ENCODE measurements at places on chromosomes 2 and 18.

DNA sequence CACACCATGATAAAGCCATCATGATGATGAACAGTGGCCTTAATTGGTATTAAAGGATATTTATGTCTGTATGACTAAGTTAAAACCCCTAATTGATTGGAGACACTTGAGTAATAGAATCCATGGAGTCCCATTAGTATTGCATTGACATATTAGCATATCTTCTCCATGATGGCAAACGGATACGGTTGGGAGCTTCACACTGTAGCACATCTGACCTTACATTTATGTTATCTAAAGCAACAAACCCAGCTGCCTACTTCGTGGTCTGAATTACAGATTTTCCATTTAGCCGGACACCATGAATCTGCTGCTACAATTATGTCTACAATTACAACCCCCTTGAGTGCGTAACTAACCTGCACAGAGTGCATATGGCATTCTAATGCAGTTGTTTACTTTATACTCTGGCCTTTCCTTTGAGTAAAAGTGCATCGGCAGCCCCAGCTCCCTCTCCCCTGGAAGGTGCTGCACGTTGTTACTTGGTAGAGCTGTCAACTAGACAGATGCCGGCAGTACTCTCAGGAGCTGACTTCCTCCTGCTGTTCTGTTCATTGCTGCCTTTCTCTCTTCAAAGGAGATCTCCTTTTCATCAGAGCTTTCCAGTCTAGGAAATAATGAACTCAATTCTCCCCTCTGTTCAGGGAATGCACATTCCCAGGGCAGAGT is 92.1 kb downstream of the LRRC30 start:
- DNase-seq: no peak

- no peak for DNase-seq
Measured at GRCh38 chr2:179636100-179636980, 225.1 kb downstream of the ZNF385B start.

DNA sequence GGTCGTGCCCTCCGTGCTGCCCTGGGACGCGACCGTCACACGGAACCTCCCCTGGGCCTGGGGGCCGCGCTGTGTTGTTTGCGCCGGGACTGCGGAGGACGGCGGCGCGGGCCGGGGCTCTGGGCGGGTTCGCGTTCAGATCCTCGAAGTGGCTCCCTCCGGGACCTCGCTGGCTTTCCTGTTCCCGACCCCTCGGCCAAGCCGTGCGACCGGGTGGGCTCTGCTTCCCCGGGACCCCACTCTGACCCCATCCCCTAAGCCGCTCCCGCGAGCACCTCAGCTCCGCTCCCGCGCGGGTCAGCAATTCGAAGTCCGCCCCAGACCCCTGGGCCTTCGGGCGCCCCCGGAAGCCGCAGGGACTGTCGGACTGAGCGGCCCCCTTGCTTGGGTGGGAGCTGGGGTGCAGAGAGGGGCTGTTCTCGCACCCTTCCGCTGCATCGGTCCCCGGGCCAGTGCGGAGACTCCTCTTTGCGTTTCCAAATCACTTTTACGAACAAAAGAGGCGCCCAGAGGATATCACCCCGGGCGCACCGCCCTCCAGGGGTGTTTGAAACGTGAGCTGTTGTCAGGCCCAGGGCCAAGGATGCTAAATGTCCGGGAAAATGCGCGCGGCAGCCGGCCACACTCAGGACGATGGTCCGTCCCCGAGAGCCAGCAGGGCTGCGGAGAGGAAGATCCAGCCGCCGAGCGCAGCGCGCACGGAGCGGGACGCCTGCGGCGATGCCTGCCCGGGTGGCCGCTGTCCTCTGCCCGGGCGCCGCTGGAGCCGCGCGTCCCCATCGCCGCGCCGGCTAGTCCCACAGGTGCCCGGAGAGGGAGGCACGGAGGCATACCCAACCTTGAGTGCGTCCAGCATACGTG is 73.5 kb downstream of the ZCCHC2 start:
- no peak for DNase-seq

- no peak for DNase-seq
Measured at GRCh38 chr18:52553441-52553840, 213.4 kb downstream of the DCC start.

DNA sequence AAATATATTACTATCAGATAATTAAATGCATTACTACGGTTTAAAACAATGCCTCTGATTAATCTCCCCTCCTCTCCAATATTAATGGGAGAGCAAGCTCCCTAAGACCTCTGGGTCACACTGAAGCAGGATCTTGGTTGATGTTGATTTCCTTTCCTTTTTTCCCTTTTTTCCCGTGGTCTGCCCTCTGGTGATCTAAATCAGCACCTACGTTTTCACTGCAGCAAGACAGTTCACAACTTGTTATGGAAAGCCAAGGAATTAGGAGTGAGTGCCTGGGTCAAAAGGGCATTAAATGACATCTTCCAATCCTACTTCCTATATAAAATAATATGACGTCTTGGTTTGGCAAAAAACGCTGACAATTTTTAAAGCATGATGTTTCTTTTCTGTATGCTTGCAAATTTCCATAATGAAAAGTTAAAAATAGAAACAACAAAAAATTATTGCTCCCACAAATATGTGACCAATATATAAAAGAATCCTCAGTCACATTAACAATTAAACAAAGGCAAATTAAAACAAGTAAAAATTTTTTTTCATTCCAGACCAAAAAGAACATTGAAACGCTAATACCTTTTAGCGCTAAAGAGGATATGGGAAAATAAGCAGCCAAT is 7.9 kb upstream of the CFAP36 start:
- no peak for DNase-seq

GRCh38 chr2:105843476-105844374 is 99.0 kb downstream of the NCK2 start:
- no peak for DNase-seq

DNA sequence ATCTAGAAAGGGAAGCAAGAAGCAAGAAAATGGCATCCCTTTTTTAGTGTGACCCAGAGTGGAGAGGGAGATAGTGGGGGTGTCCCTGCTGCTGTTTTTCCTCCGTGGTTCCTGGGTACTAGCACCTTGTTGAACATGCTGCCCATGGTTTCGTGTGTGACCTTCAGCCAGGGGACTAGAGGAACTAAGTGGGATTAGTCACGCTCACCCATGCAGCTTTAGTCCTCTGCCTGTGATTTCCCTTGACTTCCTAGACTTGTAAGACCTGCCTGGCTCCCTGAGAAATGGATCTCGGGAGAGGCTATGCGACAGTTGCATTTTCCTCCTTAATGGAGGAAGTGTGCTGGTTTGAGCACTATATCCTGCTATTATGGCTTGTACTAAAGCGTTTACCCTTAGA is 471.4 kb downstream of the DCDC2C start:
- no peak for DNase-seq

DNA sequence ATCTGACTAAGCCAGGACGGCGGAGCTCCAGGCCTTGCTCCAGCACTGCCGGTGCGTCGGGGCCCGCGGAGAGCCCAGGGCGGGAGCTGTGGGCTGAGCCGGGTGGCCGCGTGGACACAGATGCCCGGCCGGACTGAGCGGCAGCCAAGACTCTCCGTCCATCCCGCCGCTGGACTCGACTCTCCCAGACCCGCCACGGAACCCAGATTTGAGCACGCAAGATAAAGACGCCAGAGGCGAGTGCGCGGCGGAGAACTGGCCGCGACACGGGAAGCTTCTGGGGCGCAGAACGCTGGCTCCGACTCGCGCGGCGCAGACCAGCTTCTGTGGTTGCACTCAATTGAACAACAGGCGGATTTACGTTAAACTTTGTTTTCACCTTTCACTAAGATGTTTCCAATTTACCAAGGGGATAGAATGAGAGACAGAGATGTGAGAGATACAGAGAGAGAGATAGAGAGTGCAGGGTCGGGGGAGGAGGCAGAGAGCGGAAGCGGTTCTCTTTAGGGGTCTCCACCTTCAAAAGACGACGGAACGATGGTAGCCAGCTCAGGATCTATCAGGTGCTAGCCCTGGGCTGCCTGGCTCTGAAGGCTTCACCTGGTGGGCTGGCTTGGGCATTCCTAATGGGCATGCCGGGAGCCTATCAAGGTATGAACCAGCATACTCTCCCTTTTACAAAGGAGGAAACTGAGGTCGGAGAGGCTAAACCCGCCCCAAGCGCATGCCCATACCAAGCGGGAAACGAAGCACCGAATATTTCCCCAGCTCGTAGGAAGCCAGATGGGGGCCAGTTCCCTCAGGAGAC is 10.4 kb upstream of the EN1 start:
- DNase-seq: peak; percentile 36

- DNase-seq: no peak
Measured at GRCh38 chr18:47528343-47528742, 276.9 kb upstream of the SKOR2 start.

DNA sequence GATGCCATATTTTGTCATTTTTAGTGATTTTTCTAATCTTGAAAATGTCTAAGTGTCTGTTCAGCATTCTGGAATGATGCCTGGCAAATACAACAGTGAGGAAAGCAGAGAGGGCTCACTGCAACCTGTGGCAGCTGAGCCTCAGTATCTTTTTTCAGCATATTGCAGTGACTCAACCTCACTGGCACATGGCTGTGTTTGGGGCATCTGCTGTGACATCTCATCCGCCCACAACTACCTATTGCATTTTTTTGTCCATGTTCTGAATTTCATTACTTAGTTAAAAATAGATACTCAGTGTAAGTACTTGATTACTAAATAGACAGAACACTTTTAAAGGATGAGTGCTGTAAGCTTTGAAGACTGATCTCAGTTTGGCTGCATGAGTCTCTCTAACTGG is 10.7 kb downstream of the BABAM2 start:
- DNase-seq: no peak

GRCh38 chr2:201452058-201452921 is 750 bp downstream of the STRADB start:
- no peak for DNase-seq

DNA sequence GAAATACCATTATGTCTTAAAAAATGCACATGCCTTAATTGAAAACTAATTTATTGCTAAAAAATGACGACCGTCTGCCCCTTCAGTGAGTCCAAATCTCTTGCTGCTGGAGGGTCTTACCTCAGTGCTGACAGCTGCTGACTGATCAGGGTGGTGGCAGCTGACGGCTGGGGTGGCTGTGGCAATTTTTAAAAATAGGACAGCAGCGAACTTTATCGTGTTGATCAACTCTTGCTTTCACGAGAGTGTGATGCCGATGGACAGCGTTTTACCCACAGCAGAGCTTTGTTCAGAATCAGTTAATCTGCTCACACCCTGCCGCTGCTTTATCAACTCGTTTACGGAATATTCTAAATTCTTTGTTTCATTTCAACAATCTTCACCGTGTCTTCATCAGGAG is 21.2 kb upstream of the CTDP1 start:
- DNase-seq: no peak

DNA sequence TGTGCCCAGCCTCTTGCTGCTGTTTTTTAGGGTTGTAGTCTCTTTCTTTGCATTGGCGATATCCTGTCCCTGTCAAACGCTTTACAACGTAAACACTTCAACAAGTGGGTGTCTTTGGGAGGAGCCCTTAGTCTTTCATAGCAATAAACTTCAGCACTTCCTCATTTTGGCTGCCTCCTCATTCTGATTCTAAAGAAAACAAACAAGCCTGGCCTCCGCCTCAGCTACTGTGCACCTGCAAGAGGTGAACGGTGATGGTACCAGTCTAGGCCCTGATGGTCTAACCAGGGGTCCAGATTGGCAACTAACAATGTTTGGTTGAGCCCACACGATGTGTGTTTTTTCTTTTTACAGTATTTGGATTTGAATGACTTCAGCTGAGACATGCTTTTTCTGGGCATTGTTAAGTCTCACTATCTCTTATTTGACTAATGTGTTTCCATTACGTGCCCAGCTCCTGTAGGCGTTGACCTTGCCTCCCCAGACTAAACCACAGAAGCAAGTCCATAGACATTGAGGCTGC is 53.2 kb upstream of the CUL3 start:
- no peak for DNase-seq

DNA sequence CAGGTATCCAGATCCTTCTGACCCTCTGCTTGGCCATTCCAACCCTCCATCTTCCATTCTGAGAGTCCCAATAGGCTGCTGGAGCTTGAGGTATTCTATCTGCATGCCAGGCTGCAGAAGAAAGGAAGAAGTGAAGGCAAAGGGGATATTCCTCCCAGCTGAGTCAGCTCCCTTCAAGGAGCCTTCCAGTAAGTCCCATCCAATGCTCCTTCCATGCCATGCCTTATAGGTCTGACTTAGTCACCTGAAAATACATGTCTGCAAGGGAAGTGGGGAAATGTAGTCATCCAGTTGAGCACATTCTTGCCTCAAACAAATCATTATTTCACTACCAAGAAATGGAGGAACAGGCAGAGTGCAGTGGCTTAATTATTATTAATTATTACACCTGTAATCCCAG is 464.6 kb downstream of the CNTNAP5 start:
- no peak for DNase-seq

GRCh38 chr2:239762655-239763269 is 262.4 kb downstream of the NDUFA10 start:
- DNase-seq: peak; percentile 31

DNA sequence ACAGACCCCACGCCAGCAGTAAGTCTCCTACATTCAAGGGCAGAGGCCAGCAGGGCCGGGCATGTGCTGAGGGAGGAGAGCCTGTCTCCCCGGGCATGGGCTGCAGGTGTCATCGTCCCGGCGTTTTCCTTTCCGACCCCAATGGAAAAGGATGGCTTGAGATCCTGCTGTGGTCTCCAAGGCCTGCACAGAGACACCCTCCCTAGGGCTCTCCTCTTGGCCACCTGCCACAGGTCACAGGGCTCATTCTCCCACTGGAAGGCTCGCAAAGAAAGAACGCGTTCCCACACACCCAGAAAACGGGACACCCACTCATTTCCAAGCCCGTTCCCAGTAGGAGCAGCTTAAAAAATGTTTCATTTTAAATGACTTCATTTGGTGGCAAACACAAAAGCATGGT is 41.0 kb downstream of the DIPK1C start:
- no peak for DNase-seq

DNA sequence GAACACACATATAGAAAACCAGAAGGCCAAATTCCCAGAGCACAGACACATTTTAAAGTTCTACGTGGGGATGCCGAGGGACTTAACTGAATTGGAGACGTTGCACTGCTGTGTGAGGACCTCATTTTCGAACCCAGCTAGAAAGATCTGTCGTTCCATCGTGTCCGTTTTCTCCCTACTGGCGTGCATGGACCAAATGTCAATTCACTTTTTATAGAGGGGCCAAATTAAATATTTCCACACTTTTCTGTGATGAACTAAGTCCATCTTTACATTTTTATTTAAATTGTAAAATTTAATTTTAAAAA is 692 bp upstream of the TSHZ1 start:
- DNase-seq: no peak

GRCh38 chr2:160317181-160318099 is 117.4 kb upstream of the ITGB6 start:
- no peak for DNase-seq

GRCh38 chr18:42242758-42243157 is 287.7 kb downstream of the PIK3C3 start:
- no peak for DNase-seq

GRCh38 chr2:239035997-239036731 is 188.3 kb downstream of the TWIST2 start:
- DNase-seq: no peak

DNA sequence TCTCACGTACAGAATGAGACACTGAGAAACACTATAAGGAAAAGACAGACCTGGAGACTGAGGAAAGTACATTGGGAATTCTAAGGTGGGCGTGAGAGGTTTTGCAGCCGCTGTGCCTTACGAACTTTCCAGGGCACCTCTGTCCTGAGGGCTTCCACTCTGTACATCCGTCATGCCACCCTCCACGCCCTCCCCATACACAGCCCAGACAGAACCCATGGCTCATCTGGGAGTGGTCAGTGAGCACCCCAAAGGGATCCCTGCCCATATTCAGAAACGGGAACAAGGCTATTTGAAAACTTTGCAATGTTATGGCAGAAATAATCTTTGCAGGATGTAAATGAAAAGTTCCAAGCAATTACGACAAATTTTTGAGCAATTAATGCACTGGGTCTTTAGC is 95.4 kb upstream of the ZNF532 start:
- no peak for DNase-seq

- no peak for DNase-seq
Measured at GRCh38 chr2:177165721-177166711, 46.6 kb upstream of the HNRNPA3 start.

Measured in cardiac septum (tissue), 1 donor.